Naive thymus-derived CD4-positive, alpha-beta T cell (primary cell): ENCODE measurements at places on chromosomes 3 and 15. TPM values are rescaled to one million over a fixed set of nuclear protein-coding genes. Genes with fewer than 3 reads are reported as not detected.

Gene SGO1
- total RNA-seq = 1.2 TPM

Gene GYG1
- 15.5 TPM for total RNA-seq

Gene SAMD7
- not detected in 2 replicates for total RNA-seq

Gene PCOLCE2
- not detected for total RNA-seq

Gene FBLN2
- total RNA-seq = not detected

Gene P2RY12
- not detected for total RNA-seq

Gene TMEM40
- total RNA-seq = not detected

Gene ROPN1B
- not detected for total RNA-seq

Gene DUSP7
- 41.4 TPM for total RNA-seq

GRCh38 chr15:81015621-81016488, 15.1 kb downstream of the TLNRD1 start:
- DNase-seq = no peak

DNA sequence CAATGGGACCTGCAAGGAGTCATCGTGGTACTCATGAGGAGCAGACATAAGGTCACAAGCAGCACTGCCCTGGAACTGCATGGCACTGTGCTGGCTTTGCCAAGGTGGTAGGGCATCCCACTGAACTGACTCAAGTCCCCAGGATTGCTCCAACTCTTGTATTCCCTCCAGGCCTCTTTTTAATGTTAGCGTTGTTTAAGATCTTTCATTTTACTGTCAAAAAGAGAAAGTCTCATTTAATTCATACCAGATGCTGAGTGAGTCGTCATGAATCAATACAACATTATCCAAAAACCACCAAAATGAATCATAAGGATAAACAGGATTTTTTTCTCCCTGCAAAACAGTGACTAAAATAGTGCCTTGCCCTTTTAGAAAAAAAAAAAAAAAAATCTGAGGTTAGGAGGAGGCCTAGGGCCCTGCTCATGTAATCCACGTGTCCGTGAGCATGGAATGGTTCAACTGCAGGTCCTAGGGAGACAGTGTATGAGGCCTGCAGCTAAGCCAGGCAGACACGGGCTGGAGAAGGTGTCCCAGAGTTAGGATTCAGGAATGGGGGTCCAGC, 36.7 kb upstream of the BLM start:
- no peak for DNase-seq

GRCh38 chr3:120475722-120476377, 25.1 kb upstream of the FSTL1 start:
- DNase-seq = no peak

DNA sequence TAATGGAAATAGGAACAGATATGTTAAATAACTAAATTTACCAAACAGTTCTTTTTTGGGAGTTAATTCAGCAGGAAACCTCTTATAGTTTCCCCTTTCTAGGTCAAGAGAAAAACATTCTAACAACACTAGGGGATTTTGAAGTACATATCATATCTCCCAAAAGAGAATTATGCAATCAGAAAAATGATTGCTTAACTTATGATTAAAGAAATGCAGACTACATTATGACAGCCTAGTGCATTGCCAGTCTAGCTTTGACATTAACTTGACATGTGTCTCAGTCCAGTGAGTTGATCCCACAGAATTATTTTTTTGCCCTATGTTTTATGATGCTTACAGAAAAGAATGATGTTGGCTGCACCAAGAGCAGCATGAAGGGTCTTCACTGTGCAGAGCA, 31.7 kb upstream of the NPHP3 start:
- DNase-seq = no peak

DNA sequence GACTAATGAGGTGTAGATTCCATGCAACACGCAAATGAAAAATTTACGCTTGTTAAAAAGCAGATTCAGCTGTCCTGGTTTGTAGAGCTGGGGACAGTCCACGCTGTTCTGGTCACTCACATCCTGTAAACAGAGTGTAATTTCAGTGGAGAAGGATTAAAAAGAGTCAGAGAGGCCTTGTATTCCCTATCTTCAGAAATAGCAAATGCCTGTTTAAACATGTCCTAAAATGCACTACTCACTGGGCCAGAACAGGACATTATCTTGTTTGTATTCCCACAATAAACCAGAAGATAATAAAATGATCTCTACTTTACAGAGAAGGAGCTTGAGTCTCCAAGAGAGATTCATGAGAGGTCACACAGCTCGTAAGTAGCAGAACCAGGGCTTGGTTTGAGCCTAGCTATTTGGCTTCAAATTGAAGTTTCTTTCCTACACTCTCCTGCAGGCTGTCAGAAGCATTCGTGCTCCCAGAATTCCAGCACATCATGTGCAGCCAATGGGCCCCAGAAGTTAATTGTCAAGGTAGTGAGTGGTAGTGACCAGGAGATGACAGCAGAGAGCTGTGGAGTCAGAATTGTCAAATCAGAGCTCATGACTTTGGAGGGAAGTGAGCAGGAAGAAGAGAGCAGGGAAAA, 242.5 kb downstream of the ATP8B4 start:
- DNase-seq = no peak

- peak; percentile 23 for DNase-seq
Observed at GRCh38 chr3:185823078-185824044, 1.5 kb downstream of the IGF2BP2 start.

DNA sequence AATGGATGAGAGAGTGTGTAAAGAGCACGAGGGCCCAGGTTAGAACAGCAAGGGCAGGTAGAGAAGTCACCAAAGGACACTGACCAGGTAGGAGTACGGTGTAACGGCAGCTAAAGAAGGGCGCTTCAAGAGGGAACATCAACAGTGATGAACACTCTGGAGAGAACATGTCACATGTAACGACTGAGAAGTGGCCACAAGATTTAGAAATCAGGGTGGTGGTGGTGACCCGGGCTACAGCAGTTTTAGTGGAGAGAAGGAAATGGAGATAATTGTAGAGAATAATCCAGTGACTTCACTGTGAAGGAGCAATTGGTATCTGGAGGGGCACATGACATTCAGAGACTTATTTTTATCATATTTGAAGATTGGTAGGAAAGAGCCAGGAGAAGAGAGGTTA, 1.2 kb upstream of the C15orf40 start:
- no peak for DNase-seq

DNA sequence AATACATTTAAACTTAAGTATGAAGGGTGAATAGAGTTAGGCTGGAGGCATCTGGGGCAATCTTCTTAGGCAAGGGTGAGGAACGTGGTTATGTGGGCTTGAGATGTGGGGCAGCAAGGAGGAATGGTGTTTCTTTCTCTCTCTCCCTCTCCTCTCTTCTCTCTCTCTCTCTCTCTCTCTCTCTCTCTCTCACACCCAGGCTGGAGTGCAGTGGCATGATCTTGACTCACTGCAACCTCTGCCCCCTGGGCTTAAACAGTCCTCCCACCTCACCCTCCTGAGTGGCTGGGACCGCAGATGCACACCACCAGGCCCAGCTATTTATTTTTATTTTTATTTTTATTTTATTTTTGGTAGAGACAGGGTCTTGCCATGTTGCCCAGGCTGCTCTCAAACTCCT, 4.0 kb upstream of the MGA start:
- DNase-seq = no peak

GRCh38 chr3:58575971-58576652, 1.1 kb downstream of the FAM107A start:
- DNase-seq = no peak

DNA sequence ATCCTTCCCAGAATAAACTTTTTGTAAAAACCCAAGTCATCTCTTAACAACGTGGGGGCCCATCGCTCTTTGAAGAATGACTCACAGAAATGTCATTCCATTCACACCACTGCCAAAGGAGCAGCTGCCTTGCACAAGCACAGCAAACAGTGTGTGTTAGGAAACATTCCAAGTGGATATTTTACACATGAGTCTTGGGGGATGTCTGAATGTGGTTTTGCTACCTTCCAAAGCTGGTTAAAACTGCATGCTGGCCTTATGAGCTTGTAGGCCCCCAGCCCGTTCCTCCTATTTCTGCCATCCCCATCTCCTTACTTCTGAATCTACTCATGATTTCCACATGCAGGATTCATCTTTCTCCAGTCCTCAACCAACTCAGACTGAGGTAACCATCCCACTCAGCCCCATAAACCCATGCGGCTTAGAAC, 130.8 kb downstream of the CPNE4 start:
- no peak for DNase-seq

- DNase-seq = no peak
Observed at GRCh38 chr3:125353128-125353527, 22.0 kb downstream of the ZNF148 start.

GRCh38 chr3:195823280-195823679, 11.6 kb upstream of the MUC4 start:
- DNase-seq = no peak

DNA sequence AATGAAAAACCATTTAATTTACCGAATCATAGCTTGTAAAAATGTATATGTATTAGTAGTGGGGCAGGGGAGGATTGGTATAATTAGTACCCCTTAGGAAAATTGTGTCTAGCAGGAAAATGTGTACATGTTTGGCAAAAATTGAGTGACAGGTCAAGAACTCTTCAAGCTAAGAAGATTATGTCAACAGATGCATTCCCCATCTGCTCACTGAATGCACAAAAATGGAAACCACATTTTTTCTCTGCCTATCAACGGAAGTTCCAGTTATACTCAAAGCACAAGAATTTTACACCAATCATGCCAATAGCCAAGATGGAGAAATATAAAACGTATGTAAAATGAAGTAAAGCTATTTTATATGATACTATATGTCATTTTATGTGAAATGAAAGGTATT, 377.8 kb downstream of the KCNH8 start:
- no peak for DNase-seq

- no peak for DNase-seq
Observed at GRCh38 chr3:14548321-14548729, 8.2 kb upstream of the GRIP2 start.

- DNase-seq = no peak
Observed at GRCh38 chr3:64848822-64849221, 161.0 kb upstream of the ADAMTS9 start.

DNA sequence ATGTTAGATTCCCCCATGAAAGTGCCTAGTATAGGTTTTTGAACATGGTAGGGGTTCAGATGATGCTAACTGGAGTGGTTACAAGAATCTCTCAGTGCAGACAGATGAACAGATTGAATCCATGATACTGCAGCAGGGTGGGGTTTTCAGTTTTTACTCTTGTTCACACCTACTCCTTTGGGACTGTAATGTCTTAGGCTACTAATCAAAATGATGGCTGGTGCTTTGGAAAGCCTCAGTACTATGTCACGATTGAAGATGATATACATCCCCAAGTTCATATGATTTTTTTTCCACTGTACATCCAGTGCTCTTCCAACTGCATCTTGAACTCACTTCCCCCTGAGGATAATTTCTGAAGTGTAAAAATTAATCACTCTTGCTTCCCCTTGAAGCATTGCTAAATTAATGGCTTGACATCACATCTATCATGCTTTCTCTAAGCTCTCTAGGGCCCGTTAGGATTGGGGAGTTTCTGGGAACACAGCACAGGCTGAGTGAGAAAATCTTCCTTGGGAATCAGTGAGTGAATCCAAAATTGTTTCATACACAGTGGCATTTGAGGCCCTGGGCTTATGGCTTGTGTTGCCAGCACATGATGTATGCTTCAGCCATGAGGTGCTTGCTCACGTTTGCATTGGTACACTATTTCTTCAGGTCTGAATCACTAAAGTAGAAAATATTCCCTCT, 115.0 kb upstream of the TPRG1 start:
- no peak for DNase-seq

DNA sequence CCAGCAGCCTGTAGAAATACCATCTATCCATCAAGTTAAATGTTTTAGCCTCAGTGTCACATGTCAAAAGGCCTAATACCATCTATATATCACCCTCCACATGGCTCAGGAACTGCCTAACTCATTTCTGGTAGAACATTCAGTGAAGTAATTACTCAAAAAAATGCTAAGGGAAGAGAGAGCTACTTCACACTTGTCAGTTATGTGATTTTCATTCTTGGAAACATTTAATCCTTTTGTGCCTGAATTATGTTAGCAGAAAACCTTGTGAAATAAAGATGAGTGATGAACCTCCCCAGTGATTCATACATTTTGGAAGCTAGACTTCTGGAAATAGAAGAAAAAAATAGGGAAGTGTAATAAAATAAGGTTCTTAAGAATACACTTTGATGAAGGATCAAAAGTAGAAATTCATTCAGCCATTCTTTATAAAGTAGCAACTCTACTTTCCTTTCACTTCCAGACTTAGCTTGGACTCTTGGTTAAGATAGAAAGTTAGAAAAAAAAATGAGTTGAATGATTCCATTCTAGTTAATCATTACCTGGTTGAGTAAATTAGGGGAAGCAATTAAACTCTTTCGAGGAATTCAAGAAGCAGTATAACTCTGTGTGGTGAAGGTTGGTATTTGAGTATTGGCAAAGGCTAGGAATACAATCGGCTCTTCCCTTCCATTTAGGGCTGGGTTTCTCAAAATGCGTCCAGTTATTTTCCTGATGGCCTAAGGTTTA, 3.6 kb downstream of the OTOL1 start:
- DNase-seq = no peak

DNA sequence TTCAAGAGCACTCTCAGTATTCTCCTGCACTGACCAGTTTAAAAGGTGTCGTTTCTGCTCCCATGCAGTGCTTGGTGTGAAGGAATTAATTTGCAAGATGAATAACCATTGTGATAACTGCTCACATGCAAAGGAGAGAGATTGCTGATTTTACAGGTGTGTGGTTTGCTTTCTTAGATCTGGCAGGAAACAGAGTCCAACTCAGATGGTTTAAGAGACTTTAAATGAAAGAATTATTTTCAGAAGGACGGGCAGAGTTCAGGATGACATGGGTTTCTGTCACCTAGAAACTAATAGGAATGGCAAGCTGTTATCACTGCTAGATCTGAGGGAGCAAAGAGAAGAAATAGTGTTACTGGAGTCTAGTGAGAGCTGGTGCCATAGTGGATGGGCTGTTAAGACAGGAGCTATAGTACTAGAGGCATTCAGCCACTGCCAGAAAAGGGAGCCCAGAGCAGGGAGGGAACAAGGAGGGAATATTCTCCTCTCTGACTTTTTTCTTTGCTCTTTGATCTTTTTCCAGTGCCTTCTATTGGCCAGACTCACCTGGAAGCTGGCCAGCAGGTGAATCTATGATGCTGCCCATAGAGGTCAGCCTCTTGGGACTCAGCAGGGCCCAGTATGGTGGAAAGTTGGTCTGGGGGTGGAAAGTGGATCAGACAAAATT, 14.9 kb downstream of the ATXN7 start:
- DNase-seq = no peak
